SJCRH30 (cell line): ENCODE measurements at places on chromosomes 2 and 18.

- DNase-seq: no peak
Observed at GRCh38 chr2:176960736-176961520, 251.7 kb upstream of the HNRNPA3 start.

GRCh38 chr2:74708883-74709282 lies 54.8 kb downstream of the SEMA4F start:
- DNase-seq: no peak

- DNase-seq: no peak
Observed at GRCh38 chr18:990197-990596, 85.5 kb downstream of the ADCYAP1 start.

GRCh38 chr2:159460227-159460626 lies 156.1 kb downstream of the BAZ2B start:
- no peak for DNase-seq

GRCh38 chr2:170214309-170214948 lies 36.5 kb downstream of the MYO3B start:
- DNase-seq: no peak

GRCh38 chr2:152241948-152242729 lies 66.6 kb upstream of the STAM2 start:
- DNase-seq: no peak

- no peak for DNase-seq
Observed at GRCh38 chr2:134203175-134203574, 50.7 kb upstream of the MGAT5 start.

GRCh38 chr2:55888936-55889335 lies 34.6 kb downstream of the EFEMP1 start:
- no peak for DNase-seq

- DNase-seq: no peak
Observed at GRCh38 chr18:50268022-50268747, 1.9 kb upstream of the CFAP53 start.

- DNase-seq: no peak
Observed at GRCh38 chr2:146818122-146818521, 1026.7 kb upstream of the ACVR2A start.

DNA sequence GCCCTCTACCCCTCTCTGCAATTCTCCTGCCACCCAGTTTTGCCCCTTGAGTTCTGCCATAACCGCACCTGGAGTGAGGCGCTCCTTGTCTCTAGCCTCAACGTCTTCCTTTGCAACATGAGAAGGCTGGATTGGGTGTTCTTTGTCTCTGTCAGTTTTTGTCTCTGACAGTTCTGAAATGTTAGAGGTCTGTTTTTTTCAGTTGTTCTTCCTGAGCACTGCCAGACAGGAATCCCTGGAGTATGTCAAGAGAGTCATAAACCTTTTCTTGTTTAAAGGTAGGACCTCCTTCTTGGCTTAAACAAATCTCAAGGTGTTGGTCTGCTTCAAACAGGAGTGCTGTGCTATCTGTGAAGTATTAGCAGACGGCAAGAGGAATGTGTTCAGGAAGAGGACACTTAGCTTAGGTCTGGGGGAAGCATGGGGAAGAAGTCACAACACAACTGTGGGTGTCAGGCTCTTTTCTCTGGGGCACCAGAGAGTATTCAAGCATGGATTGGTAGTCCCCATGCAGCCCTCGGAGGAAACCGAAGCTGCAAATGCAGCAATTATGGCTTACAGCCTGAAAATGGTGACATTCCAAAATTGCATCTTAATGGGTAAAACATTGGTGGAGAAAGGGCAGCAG lies 32.3 kb downstream of the AFF3 start:
- DNase-seq: no peak

- no peak for DNase-seq
Observed at GRCh38 chr18:78754311-78755043, 225.1 kb upstream of the SALL3 start.

- no peak for DNase-seq
Observed at GRCh38 chr18:38909972-38910371, 1344.4 kb upstream of the CELF4 start.

GRCh38 chr18:24585996-24586566 lies 125.6 kb downstream of the HRH4 start:
- no peak for DNase-seq

DNA sequence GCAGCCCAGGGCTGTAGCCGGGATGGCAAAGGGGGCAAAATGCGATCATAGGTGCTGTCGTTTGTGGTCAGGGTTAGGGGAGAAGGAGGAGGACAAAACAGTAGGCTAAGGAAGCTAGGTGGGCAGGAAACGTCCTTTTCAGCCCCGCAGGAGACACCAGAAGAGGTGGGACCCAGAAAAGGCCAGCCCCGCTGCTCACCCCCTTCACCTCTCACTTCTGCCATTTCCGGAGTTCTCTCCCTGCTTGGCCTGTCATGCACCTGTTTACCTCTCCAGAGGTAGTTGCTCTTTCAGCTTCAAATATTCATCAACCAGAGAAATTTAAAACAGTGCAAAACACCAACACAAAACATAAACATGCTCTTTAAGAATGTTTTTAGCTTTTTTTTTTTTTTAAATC lies 849 bp downstream of the AQP4 start:
- no peak for DNase-seq

GRCh38 chr2:171587567-171587966 lies 65.3 kb downstream of the CYBRD1 start:
- no peak for DNase-seq

- no peak for DNase-seq
Observed at GRCh38 chr2:62486439-62486765, 19.6 kb downstream of the TMEM17 start.

DNA sequence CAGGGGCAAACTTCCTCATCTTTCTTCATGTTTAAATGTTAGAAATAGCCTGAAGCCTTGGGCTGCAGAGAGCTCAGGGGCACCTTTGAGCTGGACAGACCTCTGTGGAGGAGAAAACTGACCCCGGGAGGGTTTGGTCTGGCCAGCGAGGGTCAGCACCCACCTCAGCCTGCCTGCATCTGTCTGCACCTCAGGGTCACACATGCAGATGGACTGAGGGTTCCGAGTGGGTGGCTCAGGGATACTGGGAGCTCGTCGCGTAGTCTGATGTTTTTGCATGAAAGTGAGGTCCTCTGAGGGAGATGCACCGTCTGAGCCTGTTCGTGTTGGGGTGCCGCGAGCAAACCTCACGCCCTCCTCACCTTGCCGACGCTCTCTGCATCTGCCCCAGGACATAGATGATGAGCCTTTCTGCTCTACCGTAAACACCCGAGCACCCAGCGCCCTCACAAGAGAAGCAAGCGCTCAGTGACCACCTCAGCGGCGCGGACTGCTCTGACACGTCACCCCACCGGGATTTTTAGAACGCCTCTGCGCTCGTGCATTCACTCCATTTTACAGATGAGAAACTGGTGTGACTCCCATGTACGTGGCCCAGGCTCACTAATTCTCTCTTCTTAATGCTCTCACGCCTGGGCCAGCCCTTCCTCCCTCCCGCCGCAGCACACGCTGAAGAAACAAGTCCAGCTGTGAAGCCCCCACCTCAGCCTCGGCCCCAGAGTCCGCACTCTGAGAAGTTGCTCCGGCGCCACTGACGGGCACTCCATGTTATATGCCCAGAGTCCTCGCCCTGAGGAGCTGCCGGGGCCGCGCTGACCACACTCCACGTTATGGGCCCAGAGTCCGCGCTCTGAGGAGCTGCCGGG lies 9.5 kb downstream of the KCNG2 start:
- DNase-seq: no peak

DNA sequence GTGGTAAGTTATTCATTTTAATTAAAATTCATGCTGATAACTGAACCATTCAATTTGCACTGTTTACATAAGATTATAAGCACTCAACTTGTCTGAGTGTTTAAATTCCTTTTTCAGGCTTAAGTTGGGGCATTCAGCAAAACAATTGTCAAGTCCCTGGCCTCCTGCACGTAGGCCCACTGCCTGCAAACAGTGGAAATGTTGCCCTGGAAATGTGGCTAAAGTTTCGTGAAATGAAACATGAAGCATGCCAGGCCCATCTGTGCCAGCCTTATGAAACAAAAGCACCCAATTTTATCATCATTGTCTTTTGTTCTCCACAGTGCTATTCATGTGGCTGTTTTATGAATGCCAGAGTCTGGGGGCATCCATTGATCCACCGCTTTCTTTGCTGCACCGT lies 163.7 kb downstream of the PTGR3 start:
- DNase-seq: no peak

- DNase-seq: no peak
Observed at GRCh38 chr2:235582081-235582686, 88.3 kb downstream of the AGAP1 start.

- no peak for DNase-seq
Observed at GRCh38 chr18:551404-552061, 28.6 kb upstream of the CETN1 start.
